Activated T-cell treated with anti-CD3 and anti-CD28 coated beads, Interleukin-2, amount 50 U/mL, for 4 hours (primary cell): ENCODE measurements at places on chromosomes 13 and 19.

- no peak for DNase-seq
Measured at GRCh38 chr13:87536499-87536898, 134.7 kb upstream of the SLITRK5 start.

DNA sequence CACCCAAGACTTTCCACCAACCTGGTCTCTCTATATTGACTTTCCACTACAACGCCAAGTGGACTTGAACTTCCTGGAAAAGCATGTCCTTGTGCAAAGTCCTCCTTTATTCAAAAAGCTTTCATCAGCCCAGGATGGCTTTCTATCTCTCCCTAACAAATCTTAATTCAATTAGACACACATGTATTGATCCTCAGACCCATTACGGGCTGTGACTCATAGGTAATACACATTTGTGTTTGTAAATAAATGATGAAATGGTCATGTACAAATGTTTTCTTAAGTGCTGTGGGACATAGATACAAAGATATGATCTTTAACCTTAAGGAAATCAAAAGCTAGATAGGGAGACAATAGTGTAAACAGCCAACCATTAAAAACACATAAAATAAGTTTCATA is 1189.7 kb downstream of the EFNB2 start:
- no peak for DNase-seq

DNA sequence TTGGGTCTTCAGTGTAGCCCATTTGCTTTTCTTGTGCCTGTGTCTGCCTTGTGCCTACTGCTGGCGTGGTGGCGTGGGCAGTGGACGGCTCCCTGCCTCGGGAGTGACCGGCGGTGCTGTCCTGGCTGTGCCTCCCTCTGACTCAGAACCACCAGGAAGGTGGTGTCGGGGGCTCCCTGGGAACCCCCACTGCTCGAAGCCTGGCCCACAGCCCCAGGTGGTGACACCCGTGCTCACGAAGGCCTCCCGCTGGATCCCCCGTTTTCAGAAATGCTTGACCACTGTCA is 5.1 kb upstream of the AMH start:
- DNase-seq: no peak

GRCh38 chr19:33812388-33813330 is 16.0 kb downstream of the KCTD15 start:
- no peak for DNase-seq

GRCh38 chr19:2549701-2550191 is 73.8 kb downstream of the GADD45B start:
- DNase-seq: no peak
